HL-60 (cell line): ENCODE measurements at places on chromosomes 3 and 15.
A peak's percentile ranks its signal among the peaks of the same experiment; 100 is the strongest.

GRCh38 chr15:67059127-67059553 lies 6.3 kb upstream of the SMAD3 start:
- DNase-seq = no peak

- DNase-seq = no peak
Observed at GRCh38 chr3:24530471-24530870, 35.8 kb upstream of the THRB start.

GRCh38 chr3:126665959-126666657 lies 11.2 kb upstream of the TXNRD3 start:
- DNase-seq = no peak

DNA sequence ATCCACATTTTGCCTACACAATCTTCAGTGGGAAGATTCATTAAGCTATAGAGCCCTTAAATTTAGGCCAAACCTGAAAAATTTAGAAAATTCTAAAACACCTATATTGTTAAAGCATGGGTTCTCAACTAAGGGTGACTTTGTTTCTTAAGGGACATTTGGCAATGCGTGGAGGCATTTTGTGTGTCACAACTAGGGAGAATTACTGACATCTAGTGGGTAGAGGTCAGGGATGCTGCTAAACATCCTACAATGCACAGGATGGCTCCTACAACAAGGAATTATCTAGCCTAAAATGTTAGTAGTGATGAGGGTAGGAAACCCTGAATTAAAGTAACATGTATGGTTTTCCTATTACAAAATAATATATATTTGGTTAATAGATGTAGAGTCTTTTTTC lies 55.8 kb downstream of the TBC1D5 start:
- DNase-seq = no peak

DNA sequence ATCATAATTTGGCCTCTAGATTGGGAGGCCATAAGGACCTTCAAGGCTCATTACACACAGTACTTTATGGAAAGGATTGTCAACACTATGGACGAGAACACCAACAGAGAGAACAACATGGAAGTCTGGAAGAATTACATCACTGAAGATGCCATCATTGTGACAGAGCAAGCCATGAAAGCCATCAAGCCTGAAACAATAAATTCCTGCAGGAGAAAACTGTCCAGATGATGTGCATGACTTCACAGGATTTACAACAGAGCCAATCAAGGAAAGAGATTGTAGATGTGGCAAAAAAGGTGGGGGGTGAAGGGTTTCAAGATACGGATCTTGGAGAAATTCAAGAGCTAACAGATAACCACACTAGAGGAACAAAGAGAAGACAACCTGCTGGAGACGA lies 15.9 kb downstream of the IL17RB start:
- no peak for DNase-seq

- peak; percentile 31 for DNase-seq
Observed at GRCh38 chr3:36991923-36992805, 767 bp downstream of the EPM2AIP1 start.

DNA sequence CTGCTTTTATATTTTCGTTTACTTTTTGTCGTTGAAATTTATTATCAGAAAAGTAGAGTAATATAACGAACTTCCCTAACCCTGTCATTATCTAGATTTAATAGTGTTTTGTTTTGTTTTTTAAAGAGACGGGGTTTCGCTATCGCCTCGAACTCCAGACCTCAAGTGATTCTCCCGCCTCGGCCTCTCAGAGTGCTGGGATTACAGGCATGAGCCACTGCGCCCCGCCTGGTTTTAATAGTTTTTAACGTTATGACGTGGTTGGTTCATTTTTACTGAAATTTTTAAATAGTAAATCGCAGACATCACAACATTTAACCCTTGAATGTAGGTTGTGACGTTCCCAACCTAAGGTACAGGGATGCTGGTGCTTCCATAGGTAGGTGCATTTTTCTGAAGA lies 1.0 kb downstream of the NGRN start:
- DNase-seq = peak; percentile 12

- DNase-seq = no peak
Observed at GRCh38 chr3:74302969-74303368, 311.5 kb downstream of the CNTN3 start.
